ENCODE measurements at places on chromosomes 4 and X.

DNA sequence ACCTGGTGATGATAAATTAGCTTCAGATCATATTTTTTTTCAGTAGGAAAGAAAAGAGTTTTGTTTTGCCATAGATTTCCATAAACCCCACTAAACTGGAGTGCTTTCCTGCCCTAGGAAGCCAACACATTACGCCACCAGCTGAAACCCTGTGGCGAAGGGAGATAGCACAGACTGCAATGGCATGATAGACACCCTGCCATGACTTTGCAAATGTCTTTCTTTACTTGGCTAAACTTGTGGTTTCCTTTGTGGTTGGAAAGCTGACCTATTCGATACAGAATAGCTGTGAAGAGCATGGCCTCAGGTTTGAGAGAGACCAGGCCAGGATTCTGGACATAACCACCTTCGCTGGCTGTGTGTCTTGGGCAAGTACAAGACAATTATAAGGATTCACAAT lies 19.1 kb downstream of the MFAP3L start:
- DNase-seq: no peak

GRCh38 chr4:14743172-14743571 lies 259.1 kb upstream of the CPEB2 start:
- DNase-seq: no peak

DNA sequence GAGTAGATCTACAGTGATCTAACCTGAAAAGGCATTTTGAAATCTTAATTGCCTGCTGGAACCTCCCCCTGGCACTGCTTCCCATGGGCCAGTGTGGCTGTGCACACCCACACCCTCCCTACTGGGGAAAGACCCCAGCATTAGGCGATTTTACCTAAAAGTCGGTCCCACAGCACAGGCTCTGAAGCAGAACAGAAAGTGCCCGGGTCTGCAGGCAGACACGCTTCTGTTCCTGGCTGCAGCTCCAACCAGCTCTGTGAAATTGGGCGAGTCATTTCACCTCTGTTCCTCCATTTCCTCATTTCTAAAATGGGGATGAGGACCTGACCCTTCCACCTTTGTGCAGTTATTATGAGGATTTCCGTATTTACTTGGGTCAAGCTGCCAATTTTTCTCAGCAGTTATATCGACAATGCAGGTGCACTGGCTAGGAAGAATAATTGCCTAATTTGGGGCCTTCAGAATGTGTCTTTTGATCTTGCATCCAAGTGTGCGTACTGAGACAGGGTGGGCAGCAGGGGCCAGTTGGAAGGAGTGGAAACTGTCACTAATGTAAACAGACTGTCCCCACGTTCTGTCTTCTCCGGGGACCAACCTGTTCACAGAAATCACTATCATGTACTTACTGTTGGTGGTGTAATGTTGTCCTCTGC lies 7.1 kb downstream of the KLF3 start:
- no peak for DNase-seq

GRCh38 chrX:72276478-72276953 lies 532 bp downstream of the RPS4X start:
- no peak for DNase-seq

GRCh38 chr4:126057371-126057770 lies 742.6 kb downstream of the FAT4 start:
- DNase-seq: no peak
